ENCODE measurements at places on chromosomes 3 and 15. TPM values are rescaled to one million over a fixed set of nuclear protein-coding genes. Genes with fewer than 3 reads are reported as not detected.

The GABRB3 gene
- total RNA-seq: 1.8 TPM

The TMF1 gene
- 38.2 TPM for total RNA-seq

The FBXW12 gene
- not detected for total RNA-seq

The PIK3CB gene
- total RNA-seq: 35.4 TPM

The GOLGA6A gene
- 0.89 TPM for total RNA-seq
